ENCODE measurements at places on chromosomes 2 and 18.
A peak's percentile ranks its signal among the peaks of the same experiment; 100 is the strongest.

- no peak for DNase-seq
Observed at GRCh38 chr2:128311755-128312341, 6.8 kb downstream of the HS6ST1 start.

GRCh38 chr18:74994502-74995418 is 214.2 kb downstream of the PTGR3 start:
- peak; percentile 58 for DNase-seq

DNA sequence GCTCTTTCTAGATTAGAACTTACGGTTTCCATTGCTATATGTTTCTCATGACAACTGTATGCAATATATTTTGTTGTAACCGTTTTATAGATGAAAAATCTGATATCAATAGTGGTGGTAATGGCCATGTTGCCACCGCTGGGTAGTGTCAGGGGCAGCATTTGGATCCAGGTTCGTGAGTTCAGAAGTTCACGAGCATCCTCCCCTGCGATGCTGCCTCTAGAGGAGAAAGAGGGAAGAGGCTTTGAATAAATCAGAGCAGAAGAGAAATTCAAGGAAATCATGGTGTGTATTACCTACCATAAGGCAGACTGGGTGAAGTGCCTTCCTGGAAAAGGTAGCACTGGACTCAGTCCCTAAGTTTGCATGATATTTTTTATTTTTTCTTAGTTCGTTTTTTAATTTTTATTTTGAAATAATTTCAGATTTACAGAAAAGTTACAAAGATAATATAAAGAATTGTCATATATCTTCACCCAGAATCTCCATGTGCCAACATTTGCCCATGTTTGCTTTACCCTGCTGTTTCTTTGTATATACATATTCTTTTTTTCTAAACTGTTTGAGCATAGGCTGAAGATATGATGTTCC is 3.3 kb upstream of the ZBTB7C start:
- peak; percentile 33 for DNase-seq

DNA sequence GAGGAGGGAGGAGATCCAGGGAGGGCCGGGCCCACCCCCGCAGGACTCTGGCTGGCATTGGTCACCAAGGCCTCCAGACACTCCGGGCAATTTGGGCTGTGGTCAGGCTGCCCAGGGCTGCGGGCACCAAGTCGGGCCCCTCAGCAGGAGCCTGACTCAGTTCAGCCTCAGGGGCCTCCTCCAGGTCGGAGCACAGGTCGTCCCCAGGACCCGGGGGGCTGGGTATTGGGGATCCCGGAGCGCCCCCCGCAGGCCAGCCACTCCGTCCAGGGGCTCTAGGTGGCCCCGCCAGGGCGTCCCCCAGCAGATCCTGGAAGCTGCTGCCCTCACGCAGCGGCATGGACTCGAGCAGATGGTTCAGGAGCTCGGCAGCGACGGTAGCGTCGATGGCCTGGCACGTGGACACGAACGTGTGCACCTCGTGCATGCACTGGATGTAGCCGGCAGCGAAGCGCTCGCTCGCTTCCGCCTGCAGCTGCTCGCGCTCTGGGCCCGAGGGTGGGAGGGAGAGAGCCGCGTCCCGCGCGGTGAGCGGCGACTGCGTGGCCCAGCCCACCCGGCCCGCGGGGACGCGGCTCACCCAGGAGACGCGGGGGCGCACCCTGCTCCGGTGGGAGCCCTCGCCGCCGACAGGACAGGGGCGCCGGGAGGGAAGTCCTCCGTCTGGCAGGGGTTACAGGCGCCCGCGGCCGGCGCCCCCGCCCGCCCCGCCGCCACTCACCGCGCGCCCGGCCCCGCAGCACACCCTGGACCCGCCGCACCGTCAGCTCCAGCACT is 884 bp downstream of the HES6 start:
- DNase-seq, result peak; percentile 37

DNA sequence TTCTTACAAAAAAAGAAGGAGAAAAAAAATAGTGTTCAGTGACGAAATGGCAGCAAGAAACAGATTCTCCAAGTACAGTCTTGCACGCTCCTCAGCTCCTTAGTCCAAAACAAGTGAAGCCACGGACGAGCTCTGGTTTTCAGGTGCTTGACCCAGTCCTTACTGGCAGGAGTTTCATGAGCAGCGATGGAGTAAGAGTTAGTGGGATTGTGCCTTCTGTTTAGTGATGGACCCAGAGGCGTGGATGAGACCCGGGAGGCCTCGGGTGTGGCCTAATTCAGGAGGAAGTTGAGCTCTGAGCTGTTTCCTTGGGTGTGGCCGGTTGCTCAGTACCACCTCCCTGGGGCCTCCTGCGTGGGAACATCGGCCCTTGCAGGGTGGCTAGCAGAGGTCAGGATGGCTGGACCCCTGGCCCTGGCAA is 52.0 kb downstream of the KIF5C start:
- DNase-seq, result peak; percentile 39

DNA sequence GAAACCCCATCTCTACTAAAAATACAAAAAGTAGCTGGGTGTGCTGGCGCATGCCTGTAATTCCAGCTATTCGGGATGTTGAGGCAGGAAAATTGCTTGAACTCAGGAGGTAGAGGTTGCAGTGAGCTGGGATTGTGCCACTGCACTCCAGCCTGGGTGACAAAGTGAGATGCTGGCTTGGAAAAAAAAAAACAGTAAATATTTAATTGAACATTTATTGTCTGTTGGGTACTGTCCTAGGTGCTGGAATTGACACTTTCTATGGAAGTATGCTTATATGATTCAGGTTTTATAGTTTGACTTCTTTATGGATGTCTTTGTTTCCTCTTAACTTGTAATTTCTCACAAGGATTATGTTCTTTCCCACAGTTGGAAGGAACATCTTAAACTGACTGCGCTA is 633.1 kb upstream of the SETBP1 start:
- DNase-seq, result no peak

DNA sequence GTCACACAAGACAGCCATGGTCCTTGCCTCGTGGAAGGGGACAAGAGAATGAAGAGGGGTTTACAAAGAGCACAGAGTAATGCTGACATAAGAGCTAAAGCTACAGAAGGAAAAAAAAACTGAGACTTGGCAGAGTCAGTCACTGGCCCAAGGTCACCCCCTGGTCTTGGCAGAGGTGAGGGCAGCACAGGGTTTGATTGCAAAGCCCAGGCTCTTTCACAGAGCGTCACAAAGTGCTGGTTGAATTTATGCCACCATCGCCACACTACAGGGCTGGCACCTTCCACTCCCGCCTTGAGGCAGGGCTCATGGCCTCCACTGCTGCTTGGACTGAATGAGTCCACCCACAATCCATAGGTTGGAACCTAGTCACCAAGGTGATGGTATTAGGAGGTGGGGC is 190.2 kb downstream of the INHBB start:
- no peak for DNase-seq

- DNase-seq, result no peak
Observed at GRCh38 chr2:71812736-71813135, 334.9 kb downstream of the CYP26B1 start.

DNA sequence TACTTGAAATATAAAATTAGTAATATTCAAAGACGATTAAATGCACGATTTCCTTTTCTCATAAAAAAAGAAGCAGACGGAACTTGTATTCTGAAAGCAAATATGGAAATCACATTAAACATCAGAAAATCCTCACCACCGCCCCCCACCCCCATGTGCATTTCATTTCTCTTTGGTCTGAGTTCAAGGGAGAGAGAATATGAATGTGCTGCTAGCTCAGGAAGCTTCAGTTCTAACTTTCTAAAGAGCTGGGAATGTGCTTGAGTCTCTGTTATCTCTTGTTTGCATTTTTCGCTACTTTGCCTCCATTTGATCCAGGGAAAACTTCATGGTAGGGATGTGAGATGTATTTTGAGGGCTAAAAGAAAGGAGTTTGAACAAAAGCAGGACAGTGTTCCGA is 143.6 kb downstream of the NEDD4L start:
- DNase-seq, result no peak

DNA sequence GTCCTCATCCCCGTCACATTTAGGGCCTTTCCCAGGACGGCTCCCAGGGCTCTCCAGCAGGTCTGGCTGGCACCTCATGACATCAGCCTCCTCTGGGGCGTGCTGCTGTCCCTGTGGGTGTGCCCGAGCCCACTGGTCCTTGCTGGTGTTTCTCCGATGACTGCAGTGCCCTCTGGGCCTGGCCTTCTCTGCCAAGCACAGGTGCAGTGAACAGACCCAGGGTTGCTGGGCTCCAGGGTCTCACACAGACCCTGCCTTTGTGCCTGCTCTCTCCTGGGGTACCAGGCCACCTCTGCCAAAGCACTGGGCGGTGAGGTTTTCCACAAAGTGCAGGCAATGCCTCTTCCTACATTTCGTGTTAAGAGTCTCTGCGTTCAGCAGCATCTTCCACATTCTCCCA is 246.1 kb downstream of the ACKR3 start:
- no peak for DNase-seq

GRCh38 chr2:221454459-221455105 is 117.5 kb downstream of the EPHA4 start:
- DNase-seq, result no peak

GRCh38 chr2:143481733-143482132 is 352.5 kb downstream of the ARHGAP15 start:
- no peak for DNase-seq

- no peak for DNase-seq
Observed at GRCh38 chr2:84472856-84473565, 13.9 kb upstream of the SUCLG1 start.

GRCh38 chr2:38170067-38170466 is 94.1 kb upstream of the CYP1B1 start:
- DNase-seq, result no peak

GRCh38 chr18:74609535-74609934 is 11.9 kb downstream of the ZNF407 start:
- no peak for DNase-seq

GRCh38 chr18:44392933-44393332 is 287.8 kb upstream of the SETBP1 start:
- DNase-seq, result no peak

DNA sequence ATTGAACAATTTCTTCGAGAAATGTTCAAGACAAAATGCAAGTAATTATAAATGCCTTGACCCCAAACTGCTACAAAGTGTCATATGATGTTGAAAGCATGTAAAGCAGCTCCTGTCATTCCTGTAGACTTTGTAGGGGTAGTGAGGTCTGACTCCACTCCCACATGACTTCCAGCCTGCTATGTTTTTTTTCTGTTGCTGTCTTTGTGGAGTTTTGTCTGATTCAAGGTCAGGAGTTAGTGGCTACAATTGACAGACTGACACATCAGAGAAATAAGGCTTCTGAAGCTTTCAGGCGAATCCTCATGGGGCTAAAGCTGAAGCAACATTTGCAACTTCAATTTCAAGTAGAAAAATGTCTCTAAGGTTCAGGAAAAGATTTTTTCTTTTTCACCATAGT is 63.9 kb upstream of the CCDC195 start:
- DNase-seq, result no peak

DNA sequence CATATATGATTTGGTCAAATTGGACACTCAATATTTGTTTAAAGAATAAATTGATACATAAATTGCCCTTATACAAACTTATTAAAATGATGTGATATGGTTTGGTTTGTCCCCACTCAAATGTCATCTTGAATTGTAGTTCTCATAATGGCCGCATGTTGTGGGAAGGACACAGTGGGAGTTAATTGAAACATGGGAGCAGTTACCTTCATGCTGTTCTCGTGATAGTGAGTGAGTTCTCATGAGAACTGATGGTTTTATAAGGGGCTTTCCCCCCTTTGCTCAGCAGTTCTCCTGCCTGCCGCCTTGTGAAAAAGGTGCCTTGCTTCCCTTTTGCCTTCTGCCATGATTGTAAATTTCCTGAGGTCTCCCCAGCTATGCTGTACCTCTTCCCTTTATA is 34.0 kb upstream of the SLC8A1 start:
- no peak for DNase-seq

DNA sequence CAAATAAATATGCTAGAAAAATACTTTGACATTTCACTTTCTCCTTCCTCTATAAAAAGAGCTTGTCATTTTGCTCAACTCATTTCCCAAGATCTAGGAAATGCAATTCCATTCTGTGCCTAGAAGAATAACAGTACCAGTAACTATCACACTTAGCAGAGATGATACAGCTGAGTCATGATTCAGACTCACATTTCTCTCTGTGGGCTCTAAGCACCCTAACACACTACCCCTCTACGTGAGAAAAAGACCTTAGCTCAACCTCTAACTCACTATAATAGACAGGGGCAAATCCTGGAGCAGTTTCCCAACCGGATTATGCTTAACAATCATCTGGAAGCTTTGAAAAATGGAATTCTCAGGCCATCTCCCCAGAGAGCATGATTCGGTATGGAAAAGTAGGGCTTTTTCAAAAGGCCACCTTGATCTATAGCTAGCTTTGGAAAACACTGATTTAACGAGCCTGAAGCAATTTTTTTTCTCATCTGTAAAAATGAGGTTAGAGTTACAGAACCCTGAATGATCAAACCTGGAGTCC is 1312.3 kb upstream of the PIK3C3 start:
- DNase-seq, result no peak

DNA sequence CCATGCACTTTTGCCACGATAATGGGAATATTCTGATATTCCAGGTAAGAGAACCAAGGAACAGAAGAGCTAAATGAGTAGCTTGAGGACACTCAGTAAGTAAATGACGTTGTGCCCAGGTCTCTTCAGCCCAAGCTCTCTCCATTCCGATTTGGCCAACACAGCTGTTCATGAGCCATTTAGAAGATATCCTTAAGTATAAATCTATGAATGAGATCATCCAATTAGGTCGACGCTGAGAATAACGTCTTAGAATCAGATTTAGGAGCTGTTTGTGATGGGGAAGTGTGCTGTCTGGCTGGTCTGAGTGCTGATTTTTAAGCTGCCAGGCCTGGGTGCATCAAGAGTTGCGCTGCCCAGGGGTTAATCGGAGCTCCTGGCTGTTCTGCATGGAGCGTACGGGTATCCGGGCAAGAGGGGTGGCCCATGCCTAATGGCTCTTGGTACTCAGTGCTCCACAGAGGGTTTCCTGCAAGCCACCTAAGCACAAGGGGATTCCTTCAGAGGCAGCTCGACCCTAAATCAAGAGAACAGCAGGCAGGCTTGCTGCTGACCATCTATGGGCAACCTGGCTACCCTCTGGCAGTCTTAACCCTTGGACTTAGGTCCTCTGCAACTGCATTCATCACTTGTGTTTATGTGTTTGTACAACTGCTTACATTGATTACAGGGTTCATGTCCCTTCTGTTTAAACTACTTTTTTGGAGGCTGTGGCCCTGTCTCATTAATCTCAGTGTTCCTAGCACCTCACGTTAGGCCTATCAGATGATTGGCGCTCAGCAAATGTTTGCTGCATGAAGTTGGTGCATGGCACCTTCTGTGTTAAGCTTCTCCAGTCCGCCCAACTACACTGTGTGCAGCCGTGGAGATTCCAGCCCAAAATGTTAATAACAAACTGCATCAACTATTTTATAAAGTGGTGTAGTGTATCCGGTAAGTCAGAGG is 31.9 kb downstream of the SOX11 start:
- no peak for DNase-seq

DNA sequence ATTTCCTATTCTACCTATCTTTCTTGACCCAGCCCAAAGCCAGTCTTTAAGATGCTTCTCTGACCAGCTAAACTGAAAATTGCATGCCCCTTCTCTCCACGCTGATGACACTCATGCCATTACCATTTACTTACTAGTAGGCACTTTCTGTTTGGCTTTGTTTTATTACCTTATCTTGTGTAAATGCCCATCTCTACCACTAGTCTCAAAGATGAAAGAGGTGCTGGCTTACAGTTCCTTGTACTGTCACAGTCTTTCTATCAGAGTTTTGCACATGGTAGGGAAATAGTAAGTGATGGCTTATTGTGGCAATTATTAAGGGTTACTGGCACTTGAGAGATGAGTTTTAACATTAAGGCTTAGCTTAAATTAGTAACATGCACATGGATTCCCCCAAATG is 352.1 kb downstream of the RBM43 start:
- no peak for DNase-seq
